ENCODE measurements at places on chromosomes 5 and 9. TPM values are rescaled to one million over a fixed set of nuclear protein-coding genes. Genes with fewer than 3 reads are reported as not detected.

RELL2 gene
- total RNA-seq = 6.7 TPM

PCDHGB6 gene
- 5.3 TPM for total RNA-seq

AJM1 gene
- total RNA-seq = 1.4 TPM

LRRC26 gene
- not detected for total RNA-seq

IL9 gene
- not detected for total RNA-seq

EXD3 gene
- total RNA-seq = 5.4 TPM

ARHGEF37 gene
- 0.44 TPM for total RNA-seq

PCDHB9 gene
- not detected for total RNA-seq
